Activated naive CD4-positive, alpha-beta T cell (primary cell): ENCODE measurements at places on chromosomes 13 and 19.
A peak's percentile ranks its signal among the peaks of the same experiment; 100 is the strongest.

DNA sequence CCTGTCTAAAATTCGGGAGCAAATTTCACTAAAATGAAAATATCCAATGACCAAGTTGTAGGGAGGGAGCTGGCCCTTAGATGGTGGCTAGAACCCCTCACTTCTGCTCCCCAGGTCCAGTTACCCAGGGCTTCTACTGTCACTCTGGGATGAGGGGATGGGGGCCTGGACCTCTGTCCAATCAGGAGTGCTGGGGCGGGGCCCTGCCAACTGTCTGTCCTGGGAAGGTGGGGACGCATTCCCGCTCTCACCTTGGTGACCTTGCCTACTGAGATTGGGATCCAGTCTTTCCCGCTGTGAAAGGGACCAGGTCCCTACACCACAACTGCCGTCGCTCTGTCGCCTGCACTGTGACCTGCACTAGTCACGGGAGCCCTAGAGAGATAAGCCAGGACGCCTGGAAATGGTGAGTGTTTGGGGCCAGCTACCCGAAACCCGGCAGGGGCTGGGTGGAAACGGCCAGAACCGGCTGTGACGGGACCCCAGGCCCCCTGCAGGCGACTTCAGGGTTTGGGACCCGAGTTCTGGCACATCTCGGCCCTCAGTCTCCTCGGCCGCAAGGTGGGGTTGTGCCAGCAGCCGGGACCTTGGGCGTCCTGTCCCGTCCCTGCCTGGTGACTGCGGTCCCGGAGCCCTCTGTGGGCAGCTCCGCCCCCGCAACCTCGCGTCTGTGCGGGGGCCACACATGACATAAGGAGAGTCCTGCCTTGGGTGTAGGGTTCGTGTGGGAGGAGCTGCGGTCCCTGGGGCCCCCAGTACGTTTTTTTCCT, 22.8 kb downstream of the ZNF20 start:
- no peak for DNase-seq

GRCh38 chr13:106996867-106997618, 429.1 kb upstream of the ARGLU1 start:
- DNase-seq = no peak

DNA sequence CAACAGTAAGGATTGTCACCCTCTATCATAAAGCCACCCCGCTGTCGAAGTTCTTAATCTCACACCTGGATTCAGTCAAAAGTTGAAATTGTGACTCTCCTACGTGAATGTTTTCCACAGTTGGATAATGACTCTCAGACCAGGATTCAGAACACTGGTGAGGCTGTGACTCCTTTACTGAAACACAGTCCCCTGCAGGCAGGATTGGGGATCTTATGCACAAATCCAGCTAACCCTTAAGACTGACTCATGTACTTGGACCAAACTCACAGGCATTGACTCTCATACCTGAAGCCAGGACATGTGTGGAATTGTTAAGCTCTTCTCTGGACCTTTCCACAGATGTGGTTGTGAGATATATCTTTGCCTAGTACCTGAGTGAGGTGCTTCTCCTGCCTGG, 46.8 kb downstream of the ZNF85 start:
- DNase-seq = no peak

DNA sequence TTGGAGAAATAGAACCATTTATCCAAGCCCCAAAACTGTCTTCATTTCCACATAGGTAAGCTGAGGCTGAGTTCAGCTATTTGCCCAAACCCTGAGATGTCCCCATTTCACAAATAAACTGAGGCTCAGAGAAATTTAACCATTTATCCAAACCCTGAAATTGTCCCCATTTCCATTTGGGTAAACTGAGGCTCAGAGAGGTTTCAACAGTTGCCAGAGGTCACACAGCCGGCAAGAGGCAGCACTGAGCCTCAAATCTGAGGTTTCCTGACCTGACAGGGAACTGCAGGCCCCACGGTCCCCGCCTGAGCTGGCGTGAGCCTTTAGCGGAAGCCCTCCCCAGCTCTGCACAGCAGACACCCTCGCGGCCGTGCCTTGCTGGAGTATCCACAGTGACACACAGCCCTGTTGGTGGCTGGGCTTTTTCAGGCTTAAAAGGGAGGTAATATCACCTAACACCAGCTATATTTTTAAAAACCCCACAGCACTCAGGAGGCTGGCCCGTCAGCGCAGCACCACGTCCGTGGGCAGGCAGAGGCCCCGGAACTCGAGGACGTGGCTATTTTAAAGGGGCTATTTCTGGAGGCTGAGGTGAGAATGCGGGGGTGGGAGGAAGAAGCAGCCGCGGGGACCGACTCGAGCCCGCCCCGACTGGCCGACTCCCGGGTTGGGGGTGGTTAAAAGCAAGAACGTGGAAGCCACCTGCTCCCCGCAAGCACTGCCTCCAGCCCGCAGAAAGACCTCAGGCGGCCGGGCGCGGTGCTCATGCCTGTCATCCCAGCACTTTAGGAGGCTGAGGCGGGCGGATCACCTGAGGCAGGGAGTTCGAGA, 18.5 kb downstream of the PTPRS start:
- no peak for DNase-seq

- no peak for DNase-seq
These were observed 192.1 kb upstream of the TSC22D1 start for GRCh38 chr13:44768239-44768638.

DNA sequence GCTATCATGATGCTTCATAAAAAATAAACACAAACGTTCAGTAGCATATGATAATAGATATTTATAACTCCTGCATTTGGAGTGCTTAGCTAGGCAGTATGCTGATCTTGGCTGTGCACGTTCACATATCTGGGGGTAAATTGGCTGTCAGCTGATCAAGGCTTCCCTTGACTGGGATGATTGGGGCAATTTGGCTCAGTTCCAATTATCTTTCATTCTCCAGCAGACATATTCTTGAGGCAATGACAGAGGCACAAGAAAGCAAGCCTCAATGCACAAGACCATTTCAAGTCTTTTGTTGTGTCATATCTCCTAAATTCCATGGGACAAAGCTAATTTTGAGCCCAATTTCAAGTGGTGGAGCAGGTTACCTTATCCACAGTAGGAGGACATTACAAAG, 142.0 kb downstream of the DLEU7 start:
- DNase-seq = no peak

- DNase-seq = no peak
These were observed 12.0 kb upstream of the DZIP1 start for GRCh38 chr13:95656386-95657015.

DNA sequence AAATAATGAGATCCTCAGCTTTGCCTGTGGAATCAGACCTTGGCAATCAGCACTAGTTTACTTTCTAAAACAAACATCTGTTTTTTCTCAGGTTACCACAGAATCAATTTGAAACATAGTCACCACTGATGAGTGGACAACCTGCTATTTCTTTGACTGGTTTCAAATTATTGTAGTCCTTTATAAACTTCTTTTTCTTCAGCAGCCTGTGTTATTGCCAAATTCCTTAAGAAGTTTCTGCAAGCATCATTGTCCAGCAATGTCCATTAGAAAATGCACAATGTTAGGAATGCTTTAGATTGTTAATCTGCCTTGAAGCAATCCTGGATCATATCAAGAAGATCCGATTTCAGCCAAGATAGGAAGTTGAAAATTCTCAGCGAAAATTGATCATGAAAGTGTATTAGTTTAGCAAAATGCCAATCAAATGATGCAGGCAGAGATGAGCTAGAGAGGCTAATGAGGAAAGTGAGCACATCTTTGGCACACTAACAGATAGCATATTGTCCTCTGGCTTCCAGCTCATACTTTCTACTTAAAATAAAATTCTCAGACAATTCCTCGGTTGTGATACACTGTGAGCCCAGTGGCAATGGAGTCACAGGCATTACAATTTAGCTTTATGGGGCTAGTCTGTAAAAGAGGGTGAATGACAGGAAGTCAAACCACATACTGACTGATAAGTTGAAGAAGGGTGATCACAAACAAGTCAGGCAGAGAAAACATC, 270.6 kb downstream of the SLITRK6 start:
- no peak for DNase-seq

DNA sequence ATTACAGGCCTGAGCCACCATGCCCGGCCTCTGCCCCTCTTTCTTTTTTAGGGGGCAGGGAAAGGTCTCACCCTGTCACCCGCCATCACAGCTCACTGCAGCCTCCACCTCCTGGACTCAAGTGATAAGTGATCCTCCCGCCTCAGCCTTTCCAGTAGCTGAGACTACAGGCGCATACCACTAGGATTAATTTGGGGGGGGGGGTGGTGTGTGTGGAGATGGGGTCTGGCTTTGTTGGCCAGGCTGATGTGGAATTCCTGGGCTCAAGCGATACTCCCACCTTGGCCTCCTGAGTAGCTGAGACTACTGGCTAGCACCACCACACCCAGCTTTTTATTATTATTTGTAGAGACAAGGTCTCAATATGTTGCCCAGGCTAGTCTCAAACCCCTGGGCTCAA, 4.2 kb downstream of the APOE start:
- no peak for DNase-seq

DNA sequence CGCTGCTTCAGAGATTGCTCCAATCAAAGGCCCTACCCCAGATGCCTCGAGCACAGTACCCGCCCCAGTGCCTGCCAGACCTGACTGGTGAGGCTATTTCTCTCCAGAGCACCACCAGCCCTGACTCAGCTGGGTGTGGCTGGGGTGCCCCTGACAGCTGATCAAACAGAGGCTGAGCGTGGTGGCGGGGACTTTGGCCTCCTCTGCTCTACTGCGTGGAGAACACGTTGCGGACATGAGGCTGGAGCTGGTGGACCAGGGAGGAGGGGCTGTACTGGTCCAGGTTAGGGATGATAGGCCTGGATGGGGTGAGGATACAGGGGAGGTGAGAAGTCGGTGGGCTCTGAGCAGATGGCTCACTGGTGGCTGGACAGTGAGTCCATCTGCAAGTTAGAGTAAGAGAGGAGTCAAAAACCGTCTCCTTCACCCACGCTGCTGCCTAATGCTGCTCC, 3.5 kb upstream of the DOCK6 start:
- no peak for DNase-seq

GRCh38 chr19:12794196-12794941, 3.1 kb downstream of the JUNB start:
- DNase-seq = no peak

- no peak for DNase-seq
These were observed 142.3 kb downstream of the RGCC start for GRCh38 chr13:41599619-41600018.

GRCh38 chr13:33135097-33135496, 118.9 kb downstream of the KL start:
- no peak for DNase-seq

DNA sequence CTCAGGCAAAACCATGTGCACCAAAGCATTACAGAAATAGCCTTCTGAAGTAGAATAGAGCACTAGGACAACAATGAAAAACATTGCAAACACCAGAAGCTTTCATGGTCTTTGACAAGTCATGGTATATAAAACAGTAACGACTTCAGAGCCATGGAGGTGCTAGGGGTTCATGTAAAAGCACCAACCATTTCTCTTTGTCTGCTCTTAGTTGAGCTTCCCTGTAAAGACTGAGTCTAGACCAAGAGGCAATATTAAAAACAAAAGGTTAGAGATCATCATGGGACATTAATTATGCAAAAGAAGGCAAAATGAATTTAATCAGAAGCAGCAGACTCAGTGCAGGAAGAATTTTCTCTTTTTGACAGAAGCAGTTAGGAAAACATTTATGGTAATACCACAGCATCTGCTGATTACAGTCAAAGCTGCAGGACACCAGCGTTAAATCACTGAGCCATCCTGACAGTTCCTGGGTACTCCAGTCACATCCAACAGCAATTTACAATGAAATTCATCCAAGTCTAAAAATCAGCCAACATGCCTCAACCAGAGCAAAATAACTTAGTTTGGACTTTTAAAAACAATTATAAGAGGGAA, 476.8 kb downstream of the DIAPH3 start:
- no peak for DNase-seq

DNA sequence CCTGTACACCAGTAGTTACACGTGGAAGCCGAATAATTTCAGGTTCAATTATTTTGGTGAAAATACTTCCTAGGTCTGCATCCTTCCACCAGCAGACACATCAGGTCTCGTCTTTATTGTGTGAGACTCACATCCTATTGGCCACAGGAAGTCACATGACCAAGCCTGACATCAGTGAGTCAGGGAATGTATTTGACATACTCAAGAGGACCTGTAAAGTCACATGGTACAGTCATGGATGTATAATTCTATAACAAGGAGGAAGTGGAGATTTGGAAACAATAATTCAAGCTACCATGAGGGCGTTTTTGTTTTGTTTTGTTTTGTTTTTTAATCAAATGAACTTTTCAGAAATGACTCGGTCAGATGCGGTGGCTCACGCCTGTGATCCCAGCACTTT, 9.3 kb upstream of the HIF3A start:
- DNase-seq = no peak

DNA sequence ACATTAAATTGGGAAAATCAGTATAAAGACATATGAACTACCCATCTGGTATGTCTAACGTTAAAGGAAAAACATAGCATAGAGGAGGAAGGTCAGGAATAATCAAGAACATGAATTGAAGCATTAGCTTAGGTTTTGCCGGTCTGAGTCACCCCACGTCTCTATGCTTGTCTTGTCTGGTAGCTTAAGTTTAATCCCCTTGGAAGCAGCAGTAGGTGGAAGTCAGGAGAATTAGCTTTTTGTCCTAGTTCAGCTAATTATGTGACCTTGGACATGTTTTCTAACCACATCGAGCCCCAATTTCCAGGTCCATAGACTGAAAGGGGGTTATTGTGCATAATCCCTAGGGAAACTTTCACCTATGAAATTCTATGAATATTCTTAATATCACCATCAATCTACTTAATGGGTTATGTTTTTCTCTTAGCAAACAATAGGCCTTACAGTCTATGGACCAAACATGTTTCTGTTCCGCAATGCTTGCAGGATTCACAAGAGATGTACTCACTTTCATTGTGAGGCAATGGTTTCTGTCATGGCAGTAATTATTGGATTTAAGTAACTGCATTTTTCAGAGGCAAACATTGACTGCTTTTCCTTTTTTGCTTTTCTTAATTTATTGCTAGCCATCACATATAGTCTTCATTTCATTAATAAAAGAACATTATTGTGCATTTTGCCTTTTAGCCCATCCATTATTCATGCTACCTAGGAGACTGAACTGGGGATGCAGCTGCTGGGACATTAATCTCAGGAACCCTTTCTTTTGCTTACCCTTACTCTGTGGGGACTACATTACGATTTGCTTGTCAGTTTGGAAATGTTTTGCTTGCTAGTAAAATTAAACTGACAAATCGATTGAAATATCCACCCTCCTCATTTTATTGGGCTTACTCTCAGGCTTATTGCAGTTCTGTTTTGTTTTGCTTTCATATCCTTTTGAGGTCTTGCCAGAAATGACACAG, 304.8 kb upstream of the MAB21L1 start:
- DNase-seq = no peak

- DNase-seq = no peak
These were observed 8.7 kb downstream of the CD177 start for GRCh38 chr19:43362179-43362578.

DNA sequence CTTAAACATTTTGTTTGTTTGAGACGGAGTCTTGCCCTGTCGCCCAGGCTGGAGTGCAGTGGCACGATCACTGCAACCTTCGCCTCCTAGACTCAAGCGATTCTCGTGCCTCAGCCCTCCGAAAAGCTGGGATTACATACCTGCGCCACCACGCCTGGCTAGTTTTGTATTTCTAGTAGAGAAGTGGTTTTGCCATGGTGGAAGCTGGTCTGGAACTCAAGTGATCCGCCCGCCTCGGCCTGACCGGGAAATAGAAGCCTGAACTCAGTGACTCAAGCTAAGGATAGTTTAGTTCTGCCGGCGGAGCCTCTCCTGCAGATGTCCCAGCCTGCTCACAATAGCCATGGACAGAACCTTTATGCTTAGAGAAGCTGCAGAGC, 53.0 kb upstream of the ZNF254 start:
- peak; percentile 26 for DNase-seq

- no peak for DNase-seq
These were observed 379 bp downstream of the LRP3 start for GRCh38 chr19:33194532-33194885.

- DNase-seq = no peak
These were observed 11.0 kb downstream of the FUZ start for GRCh38 chr19:49801966-49802661.
